ENCODE measurements at places on chromosomes 3 and 15.

DNA sequence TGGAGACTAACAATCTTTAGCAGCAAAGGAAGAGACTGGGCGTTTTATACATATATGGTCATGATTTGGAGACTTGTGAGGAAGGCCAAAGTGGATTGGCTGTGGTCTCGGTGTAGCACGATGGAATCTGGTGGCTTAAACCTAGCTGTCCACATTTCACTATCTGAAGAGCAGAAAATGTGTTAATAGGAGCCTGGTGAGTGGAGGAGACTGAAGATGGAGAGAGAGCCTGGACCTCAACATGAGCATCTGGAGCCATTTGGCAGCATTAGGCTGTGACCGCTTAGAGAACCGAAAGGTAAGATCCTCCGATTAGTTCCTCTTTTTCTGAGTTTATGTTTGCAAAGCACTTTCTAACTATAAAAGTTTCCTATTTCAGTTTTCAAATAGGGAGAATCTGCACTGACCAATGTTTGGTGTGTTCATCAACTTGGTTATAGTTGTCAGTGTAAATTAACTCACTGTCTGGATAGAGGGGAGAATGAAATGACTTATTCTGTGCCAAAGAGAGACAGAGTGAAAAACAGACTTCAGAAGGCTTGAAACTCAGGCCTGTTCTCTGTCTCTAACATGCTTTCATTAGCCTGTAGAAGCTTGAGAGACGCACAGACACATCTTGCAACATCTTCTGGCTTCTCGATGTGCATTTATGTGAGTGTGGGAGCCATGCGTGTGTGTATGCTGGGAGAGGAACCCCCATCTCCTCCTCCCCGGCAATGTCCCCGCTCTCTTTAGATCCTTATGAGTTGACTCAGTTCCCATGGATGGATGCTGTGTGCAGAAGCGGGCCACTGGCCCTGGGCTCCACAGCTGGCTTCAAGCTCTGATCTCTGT is 244.7 kb upstream of the TBL1XR1 start:
- DNase-seq = peak; percentile 42

DNA sequence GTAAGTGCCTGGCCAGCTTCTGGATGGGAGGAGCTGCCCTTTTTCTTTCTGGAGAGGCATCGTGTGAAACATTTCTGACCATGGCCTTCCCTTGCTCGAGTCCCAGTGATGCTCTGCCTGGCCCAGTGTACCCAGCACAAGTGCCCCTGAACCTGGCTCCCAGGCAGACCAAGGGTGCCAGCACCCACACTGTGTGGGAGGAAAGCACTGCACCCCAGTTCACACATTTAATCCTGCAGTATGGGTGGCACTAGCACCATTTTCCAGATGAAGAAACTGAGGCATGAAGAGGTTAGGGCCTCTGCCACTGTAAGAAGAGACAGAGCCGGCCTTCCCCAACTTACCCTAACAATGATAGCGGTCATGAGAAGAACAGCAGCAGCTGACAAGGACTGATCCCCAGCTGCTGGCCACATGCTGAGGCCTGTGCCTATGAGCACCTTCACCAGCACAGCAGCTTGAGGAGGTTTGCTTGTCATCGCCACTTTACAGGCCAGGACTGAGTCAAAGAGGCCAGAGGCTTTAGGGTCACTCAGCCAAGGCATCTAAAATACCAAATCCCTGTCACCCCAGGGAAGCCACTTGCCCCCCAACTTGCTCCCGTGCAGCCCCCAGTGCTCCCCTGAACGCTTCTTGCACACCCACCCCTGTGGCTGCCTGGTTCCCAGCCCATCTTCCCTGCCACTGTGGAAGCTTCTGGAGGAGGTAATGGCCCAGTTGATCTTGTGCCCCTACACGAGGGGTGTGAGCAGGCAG is 15.0 kb downstream of the PRR23E start:
- DNase-seq = no peak

DNA sequence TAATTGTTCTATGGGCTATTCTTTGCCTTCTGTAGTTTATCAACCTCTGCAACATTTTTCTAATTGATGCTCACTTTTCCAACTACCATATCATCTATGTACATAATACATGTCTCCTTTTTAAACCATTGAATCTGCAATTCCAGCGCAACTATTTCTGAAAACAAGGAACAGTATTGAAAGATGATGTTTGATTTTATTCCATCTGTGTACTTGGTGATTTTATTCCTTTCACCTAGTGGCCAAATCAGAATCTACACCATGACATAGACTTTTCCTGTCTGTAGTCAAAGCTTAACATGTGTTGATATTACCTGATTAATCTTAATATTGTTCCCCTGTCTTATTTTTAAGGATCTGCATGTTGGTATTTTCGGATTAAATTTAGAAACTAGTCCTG is 13.0 kb downstream of the NKTR start:
- peak; percentile 29 for DNase-seq

DNA sequence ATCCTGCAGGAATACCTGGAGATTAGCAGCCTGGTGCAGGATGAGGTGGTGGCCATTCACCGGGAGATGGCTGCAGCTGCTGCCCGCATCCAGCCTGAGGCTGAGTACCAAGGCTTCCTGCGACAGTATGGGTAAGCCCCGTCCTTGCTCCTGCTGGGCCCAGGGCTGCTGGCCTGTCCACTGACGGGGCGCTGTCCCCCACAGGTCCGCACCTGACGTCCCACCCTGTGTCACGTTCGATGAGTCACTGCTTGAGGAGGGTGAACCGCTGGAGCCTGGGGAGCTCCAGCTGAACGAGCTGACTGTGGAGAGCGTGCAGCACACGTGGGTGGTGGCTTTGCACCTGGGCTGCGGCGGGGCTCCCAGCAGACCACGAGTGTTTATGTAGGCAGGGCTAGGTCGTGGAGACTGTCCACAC is 5.0 kb downstream of the FES start:
- DNase-seq = no peak

DNA sequence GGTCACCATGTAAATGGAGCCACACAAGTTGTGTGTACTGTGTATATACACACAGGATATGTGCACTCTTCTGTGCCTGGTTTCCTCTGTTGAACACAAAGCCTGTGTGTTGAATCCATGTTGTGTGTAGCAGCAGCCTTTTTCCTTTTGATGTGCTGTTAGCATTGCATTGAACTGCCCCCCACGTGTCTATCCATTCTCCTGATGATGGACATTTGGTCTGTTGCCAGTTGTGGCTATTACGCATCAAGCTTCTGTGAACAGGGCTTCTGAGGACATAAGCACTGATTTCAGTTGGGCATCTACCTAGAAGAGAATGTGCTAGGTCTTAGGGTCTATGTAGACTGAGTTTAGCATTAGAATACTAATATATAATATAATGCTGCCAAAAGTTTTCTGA is 77.4 kb downstream of the LSM3 start:
- DNase-seq = no peak
